AG04450 (cell line): ENCODE measurements at places on chromosomes 3 and 15.
A peak's percentile ranks its signal among the peaks of the same experiment; 100 is the strongest.

DNA sequence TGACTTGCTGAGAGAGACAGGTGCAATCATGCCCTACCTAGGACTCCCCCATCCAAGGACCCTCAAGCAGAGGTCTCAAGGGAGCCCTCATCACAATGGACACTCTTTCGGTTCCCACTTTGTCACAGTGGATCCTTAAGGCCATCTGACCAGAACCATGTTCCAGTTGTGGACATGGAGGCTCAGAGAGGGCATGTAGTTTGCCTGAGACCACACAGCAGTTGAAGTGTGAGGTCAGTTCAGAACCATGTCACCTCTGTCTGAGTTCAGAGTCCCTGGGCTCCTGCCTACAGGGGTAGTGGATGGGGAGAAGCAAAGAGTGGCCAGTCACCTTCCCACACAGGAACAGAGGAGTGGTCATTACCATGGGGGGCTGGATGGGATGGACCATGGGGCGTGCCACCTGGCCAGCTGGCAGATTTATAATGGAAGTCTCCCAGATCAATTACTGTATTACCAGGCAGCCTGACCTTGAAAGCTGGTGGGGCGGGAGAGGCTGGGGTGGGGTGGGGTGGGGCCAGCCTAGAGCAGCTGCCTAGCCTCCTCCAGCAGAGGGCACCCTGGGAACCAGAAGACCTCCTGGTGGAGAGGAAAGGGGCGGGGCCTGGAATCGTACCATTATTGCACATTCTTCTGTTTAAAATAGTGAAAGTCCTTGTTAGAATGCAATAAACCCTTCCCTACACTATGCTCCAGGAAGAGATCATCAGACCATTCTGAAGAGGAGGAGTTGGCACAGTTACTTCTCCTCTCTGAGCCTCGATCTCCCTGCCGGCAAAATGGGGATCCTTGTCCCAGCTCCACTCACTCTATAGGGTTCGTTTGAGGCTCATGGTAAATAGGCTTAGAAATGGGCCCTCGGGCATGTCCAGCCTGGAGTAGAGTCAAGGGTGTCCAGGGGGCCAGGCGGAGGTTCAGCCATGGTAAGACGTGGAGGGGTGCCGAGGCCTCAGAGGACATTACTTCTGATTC, 26.9 kb upstream of the LINGO1 start:
- no peak for DNase-seq

GRCh38 chr15:38864122-38864521, 299.5 kb upstream of the RASGRP1 start:
- no peak for DNase-seq

DNA sequence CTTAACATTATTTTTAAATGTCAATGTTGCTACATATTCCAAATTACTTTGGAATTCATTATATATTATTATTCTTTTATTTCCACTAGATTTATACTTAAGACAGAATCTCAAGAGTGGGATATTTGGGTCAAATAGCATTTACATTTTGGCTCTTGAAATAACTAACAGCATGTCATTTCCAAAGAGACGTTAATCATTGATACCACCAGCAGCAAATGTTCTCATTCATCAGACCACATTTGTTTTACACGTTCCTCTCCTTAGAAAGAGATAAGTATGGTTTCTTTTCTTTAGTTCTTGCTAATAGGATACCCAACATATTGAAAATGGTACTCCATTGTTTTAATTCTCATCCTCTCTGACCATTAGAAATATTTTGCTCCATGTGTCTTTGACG, 229.8 kb downstream of the LPP start:
- DNase-seq = no peak

GRCh38 chr15:56208185-56208584, 35.5 kb downstream of the RFX7 start:
- DNase-seq = no peak

- no peak for DNase-seq
Measured at GRCh38 chr15:68537097-68537496, 41.7 kb upstream of the CORO2B start.

- no peak for DNase-seq
Measured at GRCh38 chr3:90040554-90040953, 933.1 kb downstream of the EPHA3 start.

GRCh38 chr15:39127925-39128617, 452.8 kb upstream of the THBS1 start:
- DNase-seq = peak; percentile 86

GRCh38 chr15:58178668-58179067, 40.5 kb downstream of the AQP9 start:
- no peak for DNase-seq

GRCh38 chr3:53255423-53255774, 423 bp downstream of the TKT start:
- DNase-seq = no peak

DNA sequence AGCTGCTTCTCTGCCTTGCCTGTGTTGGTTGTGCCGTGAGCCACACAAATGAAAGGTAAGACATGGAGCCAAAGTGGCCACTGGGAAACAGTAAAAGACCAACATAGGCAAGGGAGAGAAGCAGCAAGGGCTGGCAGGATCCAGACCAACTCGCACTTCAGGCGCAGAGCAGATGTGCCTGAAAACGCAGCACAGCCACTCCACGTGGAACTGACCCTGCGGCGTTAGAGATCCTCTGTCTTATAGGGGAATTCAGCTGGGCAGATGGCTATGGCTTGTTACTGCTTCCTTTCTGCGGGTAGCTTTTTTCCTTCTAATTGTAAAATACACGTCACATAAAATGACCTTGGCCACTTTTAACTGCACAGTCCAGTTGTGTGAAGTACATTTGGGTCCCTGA, 10.4 kb upstream of the GHRL start:
- no peak for DNase-seq
